ENCODE measurements at places on chromosomes 13 and 19.

DNA sequence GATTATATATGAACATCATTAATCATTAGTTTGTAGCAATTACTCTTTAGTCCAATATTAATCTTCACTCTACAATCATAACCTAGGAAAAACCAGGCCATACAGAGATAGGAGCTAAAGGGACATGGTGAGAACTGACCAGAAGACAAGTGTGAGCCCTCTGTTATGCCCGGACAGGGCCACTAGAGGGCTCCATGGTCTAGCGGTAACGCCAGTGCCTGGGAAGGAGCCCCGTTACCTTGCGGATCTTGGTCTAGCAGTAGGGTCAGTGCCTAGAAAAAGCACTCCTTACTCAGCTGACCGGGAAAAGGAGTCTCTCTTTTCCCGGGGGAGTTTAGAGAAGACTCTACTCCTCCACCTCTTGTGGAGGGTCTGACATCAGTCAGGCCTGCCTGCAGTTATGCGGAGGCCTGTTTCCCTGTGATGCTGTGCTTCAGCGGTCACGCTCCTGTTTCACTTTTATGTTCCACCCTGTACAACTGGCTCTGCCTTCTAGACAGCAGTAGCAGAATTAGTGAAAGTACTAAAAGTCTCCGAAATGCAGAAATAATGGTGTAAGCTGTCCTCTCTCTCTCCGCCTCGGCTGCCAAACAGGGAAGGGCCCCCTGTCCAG, 13.8 kb downstream of the OR7D4 start:
- DNase-seq, result peak; percentile 47

- no peak for DNase-seq
Measured at GRCh38 chr13:52374389-52374788, 31.6 kb downstream of the THSD1 start.

DNA sequence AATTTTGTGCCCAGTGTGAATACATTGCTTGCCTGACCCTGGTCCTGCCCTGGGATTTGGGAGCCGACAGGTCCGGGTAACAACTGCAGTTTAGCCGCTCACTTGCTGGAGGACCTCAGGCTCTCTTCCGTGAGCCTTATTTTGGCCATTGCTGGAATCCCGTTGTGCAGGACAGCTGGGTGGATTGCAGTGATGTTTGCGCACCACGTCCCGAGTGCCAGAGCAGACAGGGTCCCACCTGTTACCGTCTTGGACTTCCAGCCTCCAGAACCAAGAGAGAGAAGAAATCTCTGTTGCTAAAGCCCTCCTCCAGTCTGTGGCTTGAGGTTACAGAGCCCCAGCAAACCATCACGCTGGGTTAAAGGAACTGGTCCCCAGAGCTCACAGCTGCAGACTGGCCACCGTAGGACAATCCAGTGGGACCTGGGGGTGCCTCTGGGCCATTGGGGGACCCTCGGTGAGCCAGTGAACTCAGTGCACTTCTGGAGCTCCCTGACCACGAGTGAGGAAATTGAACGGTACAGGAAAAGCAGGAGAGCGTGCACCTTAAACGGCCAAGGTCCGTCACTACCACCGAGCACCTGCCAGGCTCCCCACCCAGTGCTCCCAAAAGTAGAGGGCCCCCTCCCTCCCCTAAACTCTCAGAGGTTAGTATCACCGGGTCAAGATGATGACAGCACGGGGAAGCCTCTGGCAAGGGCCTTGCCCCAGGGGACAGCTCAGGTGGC, 92.9 kb downstream of the GNG7 start:
- DNase-seq, result no peak

DNA sequence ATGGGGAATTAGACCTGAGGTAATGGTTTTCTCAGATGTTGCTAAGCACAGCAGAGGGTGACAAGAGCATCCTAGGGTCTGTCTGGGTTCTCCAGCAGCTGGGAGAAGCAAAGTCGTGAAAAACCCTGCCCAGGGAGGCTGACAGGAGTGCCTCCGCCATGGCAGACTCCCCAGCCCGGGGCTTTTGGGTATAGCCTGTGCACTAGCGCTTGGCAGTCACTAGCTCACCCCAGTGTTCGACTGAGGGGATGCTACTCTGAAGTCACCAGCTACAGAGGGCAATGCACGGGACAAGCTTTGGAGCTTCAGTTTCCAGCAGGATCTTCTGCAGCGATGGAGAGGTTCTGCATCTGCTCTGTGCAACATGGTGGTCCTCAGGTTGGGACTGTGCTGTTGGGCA, 87.5 kb downstream of the ING1 start:
- no peak for DNase-seq

DNA sequence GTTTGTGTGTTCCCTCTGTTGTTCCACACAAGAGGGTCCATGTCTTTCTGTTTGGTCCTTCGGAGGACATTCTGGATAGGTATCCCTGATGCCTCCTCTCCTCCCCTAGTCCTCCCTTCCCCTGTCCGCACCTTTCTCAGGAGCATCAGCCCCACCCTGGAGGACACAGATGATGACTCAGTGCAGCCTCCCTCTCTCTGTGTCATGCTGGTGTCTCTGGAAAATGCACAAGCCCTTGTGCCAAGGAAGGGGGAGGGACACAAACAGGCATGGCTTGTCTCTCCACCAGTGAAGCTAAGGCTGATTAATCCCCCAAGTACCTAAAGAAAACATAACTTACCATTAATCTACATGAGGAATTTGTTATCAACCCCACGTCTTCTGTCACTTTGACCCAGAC, 16.2 kb upstream of the TNFRSF19 start:
- no peak for DNase-seq

- no peak for DNase-seq
Measured at GRCh38 chr13:79226938-79227337, 179.1 kb downstream of the RBM26 start.

GRCh38 chr19:19004144-19004543, 29.2 kb downstream of the SUGP2 start:
- DNase-seq, result no peak

GRCh38 chr19:36745870-36746269, 26.7 kb downstream of the ZNF850 start:
- DNase-seq, result no peak

DNA sequence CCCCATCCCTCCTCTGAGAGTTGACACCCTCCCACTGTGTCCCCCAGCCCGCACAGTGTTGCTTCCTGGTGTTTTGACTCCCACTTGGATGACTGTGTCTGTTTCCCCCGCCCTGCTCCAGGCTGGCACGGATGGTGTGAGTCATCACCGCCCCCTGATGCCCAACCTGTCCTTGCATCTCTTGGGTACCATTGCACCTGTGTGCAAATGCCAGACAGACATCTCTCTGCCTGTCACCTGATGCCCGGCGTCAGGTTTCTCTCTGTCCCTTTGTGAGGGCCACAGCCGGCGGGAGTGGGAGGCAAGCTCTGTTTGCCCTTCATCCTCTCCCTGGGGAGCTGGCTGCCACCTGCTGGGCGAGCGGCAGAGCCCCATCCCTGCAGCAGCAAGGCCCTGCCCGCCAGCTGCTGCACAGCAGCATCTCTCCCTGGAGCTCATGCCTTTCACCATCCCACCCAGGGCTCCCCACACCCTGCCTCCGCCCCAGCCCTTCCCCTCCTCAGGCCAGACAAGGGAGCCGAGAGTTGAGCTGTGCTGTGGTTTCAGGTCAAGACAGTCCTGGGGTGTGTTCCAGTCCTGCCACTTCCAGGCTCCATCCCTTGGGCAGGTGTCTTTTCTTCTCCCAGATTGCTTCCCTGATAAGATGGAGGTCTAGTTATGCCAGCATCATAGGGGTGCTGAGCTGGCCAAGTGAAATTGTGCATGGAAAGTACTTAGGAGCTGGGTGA, 29.7 kb downstream of the NKPD1 start:
- no peak for DNase-seq

DNA sequence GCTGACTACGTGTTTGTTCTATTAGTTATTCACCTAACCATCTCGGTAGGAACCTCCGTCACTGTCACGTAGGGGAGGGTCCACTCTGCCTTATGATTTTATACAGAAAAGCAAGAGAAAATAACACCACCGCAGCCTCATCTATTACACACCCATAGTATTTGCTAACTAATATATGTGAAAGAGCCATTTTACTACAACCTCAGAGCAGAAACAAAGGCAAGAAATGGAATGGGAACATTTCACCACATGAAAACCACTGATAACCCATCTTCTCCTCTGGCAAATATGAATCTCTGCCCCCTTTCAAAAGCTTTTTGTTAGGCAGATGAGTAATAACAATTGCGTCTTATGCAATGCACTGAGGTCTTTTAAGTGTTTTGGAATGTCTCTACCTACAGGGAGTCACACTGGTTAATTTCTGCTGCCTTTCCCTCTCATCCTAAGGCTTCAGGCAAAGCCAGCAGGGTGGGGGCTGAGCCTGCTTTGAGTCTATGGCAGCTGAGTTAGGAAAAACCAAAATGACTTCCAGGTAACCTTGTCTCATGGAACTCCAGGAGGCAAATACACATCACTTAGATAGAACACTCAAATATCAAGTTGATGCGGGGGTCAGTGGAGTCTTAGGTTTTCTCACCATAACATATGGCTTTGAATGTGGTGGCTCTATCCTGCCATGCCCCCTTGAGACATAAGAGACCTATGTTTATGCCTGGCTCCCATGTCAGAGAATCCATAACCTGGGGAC, 15.0 kb downstream of the TSHZ3 start:
- DNase-seq, result no peak

Measured in GM13977 (cell line).